Occipital lobe (tissue), 3 donors: ENCODE measurements at places on chromosomes 6 and 20. TPM values are rescaled to one million over a fixed set of nuclear protein-coding genes. Genes with fewer than 3 reads are reported as not detected.

DNA sequence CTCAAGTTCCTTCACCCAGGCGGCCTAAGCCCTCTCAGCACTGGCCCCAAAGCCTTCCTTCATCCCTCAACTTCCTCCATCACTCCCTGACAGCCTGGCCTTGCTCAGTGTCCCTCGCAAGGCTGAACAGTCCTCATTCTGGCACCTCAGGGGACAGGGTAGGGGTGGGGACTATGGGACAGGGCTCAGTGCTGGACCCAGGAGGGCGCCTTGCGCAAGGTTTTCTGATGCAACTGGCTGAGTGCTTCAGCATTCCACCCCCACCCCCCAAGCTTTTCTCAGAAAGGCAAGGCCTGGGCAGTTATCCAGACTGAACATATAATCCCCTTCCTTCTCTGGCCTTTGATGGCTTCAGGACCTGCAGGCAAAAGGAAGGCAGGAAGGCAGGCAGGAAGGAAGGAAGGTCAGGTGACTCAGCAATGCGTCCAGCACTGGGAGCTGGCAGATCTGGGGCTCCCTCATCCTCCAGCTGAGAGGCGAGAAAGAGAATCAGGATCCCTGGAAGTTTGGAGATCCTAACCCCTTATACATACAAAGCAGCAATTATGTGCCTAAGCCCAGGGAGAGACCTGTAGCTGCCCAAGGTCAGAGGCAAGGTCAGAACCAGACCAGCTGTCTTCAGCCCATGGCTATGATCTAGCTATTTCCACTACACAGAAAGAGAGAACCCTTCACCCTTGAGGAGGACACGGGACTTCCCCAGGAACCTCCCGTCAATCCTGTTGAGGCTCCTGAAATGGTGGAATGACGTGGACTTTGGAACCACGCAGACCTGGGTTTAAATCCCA lies 8.6 kb upstream of the TRIB3 start:
- DNase-seq = no peak

GRCh38 chr6:67748521-67748920 lies 886.6 kb upstream of the ADGRB3 start:
- DNase-seq = no peak

DNA sequence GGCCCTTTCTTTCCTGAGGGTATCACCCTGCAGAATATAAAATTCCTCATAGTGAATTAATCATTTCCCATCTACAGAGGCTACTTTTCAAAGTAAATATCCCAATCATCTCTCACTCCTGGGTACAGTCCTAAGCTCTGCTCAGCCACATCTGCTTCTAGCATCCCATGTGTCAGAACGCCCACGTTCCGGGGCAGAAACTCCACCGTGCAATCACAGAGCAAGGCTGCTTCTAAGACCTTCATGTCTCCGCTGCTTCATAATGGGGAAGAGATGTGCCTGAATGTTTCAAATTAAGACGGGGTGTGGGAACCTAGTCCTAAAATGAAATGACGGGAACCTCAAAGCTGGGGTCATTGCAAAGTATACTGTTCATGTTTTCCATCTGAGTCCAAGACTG lies 208.8 kb upstream of the GMDS start:
- DNase-seq = no peak

The F13A1 gene
- total RNA-seq = 8.4 TPM

The SPDEF gene
- total RNA-seq = not detected
